ENCODE measurements at places on chromosomes 6 and 20. TPM values are rescaled to one million over a fixed set of nuclear protein-coding genes. Genes with fewer than 3 reads are reported as not detected.

- H3K27ac ChIP-seq = peak overlapping the region; percentile 20
- no peaks in the 10 kb centered on the region for H3K27me3 ChIP-seq
- H3K4me3 ChIP-seq = peak overlapping the region; percentile 19
- H3K36me3 ChIP-seq = no peaks in the 10 kb centered on the region
- H3K4me1 ChIP-seq = peaks cover 8% of the 10 kb centered on the region
- peak; percentile 53 for DNase-seq
Measured at GRCh38 chr6:26295691-26296555, 69.1 kb upstream of the BTN3A2 start.

- peaks cover 14% of the 10 kb centered on the region for H3K36me3 ChIP-seq
- H3K4me1 ChIP-seq = peaks cover 35% of the 10 kb centered on the region
- no peak for DNase-seq
- no peak overlapping the region for H3K27ac ChIP-seq
Measured at GRCh38 chr20:37504404-37505096, 16.5 kb upstream of the NNAT start.

- no peak for DNase-seq
- no peak overlapping the region for H3K27ac ChIP-seq
- no peaks in the 10 kb centered on the region for H3K4me1 ChIP-seq
- H3K27me3 ChIP-seq = peaks cover 20% of the 10 kb centered on the region
- no peak overlapping the region for H3K4me3 ChIP-seq
- H3K36me3 ChIP-seq = no peaks in the 10 kb centered on the region
Measured at GRCh38 chr20:36369739-36370138, 63.6 kb downstream of the DLGAP4 start.

- H3K4me3 ChIP-seq = no peak overlapping the region
- H3K27me3 ChIP-seq = no peaks in the 10 kb centered on the region
- no peaks in the 10 kb centered on the region for H3K36me3 ChIP-seq
- DNase-seq = no peak
Measured at GRCh38 chr6:7468382-7469081, 72.9 kb upstream of the DSP start.

The TRIM15 gene
- total RNA-seq = 0.08 TPM
